Fibroblast of skin of right biceps (primary cell): ENCODE measurements at places on chromosomes 11 and 22.

DNA sequence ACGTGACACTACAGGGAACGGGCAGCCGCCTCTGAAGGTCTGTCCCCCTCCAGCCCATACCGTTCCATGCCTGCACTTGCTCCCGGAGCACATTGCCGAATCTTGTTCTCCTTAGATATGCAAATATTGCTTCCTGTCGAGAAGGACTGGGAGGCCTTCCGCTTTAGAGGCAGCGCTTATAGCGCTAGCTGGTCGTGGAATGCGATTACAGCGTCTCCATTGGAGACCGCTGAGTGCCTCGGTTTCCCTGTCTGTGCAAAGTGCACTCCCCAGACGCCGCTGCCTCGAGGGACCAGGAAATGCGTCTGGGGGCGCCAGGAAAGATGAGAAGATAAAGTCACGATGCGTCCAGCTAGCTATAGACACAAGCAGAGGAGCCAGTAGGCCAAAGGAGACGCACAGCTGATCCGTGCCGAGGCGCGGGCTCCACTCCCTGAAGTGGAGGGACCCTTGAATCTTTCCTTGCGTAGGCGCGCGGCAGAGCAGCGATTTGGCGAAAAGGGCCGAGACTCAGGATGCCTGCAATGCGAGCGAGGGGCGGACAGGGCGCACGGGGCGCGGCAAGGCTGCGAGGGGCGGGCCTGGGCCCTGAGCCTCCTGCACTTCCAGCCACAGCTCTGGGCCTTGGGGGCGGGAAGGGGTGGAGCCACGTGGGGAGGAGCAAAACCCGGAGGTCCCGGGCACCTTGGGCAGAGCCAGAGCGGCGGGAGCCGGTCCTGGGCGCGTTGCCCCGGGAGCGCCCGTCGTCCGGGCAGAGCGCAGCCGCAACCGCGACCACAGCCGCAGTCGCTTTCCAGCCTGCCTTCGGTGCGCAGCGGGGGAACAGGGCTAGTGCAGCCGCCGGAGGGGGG, at the start of gene RASSF10:
Gene RASSF10 (plus strand): TSS at position 692 of the 851 bp plus-strand sequence. CDS start 261 bp downstream, outside the sequence.
- peak; percentile 41 for DNase-seq

- DNase-seq = no peak
These were observed 106.4 kb downstream of the C11orf91 start for GRCh38 chr11:33594188-33594587.

GRCh38 chr11:76598426-76598839, 72.1 kb downstream of the LRRC32 start:
- DNase-seq = peak; percentile 66

DNA sequence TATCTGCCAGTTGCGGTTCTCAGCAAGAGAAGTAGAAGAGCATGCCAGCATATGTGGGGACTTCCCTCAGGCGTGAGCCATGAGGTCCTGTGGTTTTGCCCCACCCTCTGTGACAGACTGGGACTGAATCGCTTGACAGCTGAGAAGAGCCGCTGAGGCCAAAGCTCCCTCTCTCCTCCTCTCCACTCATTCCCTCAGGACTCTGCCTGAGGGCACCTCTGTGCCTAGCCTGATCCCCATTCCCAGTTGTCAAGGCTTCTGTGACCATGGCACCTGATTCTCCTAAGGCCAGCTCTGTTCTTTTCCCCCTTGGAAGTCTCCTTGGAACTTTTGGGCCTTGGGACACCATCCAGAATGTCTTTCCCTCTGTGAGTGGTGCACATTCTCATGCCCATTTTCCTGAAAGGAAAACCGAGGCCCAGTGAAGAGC, 27.0 kb downstream of the ART5 start:
- DNase-seq = no peak

DNA sequence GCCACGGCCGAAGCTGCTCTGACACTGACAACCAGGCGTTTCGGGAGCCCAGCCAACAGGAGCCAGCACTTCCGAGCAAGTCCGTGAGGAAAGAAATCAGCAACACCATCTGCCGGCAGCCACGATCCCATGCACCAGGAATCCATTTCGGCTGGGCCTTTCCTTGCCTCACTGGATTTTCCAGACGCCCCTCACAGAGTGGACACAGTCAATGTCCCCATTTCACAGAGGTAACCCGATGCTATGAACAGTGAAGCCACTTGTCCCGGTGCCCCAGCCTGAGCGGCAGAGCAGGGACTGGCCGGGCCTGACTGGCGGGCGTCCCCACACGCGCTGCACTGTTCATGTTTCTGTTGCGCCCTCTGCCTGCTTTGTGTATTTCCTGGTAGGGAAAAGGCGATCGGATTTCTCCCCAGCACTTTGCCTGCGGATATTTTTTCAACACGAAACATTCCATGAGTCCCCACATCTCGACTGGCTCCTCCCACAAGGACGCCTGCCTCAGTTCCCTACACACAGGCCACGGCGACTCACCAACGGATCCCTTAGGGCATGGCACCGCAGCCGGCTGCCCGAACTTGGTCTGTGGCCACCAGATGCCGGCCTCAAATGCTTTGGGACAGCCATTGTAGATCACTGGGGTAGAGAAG, 55.3 kb downstream of the TRMU start:
- DNase-seq = peak; percentile 65

DNA sequence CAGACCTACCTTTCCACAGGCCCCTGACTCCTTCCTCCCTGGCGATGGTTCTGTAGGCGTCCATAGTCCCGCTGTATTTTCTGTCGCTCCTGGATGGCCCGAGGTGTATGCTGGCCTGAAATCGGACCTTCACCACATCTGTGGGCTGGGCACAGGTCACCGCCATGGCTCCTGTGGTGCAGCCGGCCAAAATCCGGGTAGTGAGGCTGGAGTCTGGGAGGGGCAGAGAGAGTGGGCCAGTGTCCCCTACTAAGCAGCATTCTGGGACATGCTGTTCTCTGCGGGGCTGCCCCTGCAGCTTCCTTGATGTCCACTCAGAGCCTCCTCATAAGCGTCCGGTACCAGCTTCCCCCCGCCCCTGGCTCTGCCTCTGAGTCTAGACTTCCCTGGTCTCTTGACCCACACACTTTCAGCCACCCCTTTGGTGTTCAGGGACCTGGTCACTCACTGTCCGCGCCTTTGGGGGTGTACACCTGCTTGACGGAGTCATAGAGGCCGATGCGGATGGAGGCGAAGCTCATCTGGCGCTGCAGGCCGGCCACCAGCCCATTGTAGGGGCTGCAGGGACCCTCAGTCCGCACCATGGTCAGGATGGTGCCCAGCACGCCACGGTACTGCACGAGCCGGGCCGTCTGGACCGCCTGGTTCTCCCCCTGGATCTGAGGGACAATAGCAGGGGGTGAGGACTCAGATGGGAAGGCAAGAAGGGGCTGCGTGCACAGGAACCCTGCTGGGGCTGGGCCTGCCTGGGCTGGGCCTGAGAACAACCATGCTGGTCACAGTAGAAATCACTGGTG, 3.0 kb downstream of the UCP3 start:
- DNase-seq = no peak

- no peak for DNase-seq
These were observed 364.6 kb downstream of the LUZP2 start for GRCh38 chr11:24861440-24861839.

- DNase-seq = no peak
These were observed 17.4 kb upstream of the H19 start for GRCh38 chr11:2015025-2015424.

DNA sequence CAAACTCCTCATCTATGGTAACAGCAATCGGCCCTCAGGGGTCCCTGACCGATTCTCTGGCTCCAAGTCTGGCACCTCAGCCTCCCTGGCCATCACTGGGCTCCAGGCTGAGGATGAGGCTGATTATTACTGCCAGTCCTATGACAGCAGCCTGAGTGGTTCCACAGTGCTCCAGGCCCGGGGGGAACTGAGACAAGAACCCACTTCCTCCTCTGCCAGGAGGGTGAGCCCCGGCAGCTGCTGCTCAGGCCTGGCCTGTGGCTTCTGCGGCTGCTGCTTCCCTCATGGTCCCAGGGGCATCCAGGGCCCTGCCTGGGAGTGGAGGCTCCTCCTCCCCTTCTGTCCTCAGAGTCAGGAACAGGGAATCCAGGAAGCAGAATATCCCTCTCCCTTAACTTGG, 98.4 kb downstream of the ZNF280B start:
- DNase-seq = peak; percentile 3

- DNase-seq = peak; percentile 72
These were observed 17.2 kb upstream of the CD59 start for GRCh38 chr11:33753304-33753967.

DNA sequence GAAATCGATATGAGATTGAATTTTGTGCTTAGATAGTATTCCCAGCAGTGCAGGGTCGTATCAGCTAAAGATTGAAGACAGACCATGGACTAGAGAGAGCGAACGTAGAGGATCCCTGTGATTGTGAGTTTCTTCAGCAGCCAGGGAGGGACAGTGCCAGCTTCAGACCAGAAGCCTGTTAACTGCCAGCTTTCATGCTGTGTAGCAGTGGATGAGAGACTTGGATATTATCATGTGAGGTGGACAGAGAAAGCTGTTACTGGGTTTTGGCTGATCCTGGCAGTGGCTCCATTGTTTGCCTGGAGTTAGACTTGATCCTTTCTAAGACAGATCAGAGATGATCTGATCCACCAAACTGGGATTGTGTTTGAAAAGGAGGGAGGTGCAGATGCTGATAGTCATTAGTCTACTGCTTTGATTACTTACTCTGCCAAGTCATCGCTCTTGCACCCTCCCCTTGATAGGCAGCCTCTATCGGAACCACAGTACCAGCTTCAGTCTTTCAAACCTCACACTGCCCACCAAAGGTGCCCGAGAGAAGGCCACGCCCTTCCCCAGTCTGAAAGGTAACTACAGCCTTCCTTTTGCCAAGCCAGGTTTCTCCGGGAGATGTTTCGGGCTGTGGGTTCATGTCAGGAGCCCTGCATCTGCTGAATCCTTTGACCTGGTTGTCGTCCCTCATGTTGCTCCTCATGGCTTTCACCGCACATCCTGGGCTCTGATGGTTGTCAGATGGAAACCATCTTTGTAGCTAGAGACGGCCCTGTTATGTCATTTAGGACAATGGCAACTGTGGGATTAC, 16.2 kb downstream of the MADD start:
- no peak for DNase-seq

GRCh38 chr11:86931548-86932258, 23.5 kb downstream of the FZD4 start:
- peak; percentile 65 for DNase-seq

DNA sequence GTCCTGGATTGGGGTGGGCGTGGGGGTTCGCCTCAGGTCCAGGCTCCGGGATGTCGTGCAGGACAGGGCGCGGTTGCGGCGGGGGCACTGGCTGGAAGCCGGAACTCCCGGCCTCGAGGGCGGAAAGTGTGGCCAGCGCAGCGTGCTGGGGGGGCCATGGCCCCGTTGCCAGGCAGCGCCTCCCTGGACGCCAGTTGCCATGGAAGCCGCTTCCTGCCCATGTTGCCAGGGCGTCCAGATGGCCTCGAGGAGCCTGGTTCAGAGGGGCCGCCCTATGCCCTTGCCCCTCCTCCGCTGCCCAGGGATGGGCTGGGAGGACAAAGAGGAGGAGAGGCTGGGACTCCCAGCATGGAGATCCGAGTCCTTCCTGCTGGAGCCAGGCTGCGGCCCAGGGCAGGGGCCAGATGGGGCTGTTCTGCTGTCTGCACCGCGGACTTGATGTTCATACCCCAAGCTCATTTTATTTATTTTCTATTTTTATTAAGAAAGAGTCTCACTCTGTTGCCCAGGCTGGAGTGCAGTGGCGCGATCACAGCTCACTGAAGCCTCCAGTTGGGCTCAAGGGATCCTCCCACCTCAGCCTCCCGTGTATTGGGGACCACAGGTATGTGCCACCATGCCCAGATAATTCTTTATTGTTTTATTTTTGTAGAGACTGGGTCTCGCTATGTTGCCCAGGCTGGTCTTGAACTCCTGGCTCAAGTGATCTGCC, 4.6 kb upstream of the CCDC188 start:
- DNase-seq = peak; percentile 19

GRCh38 chr11:128300785-128301184, 286.6 kb downstream of the ETS1 start:
- DNase-seq = no peak

DNA sequence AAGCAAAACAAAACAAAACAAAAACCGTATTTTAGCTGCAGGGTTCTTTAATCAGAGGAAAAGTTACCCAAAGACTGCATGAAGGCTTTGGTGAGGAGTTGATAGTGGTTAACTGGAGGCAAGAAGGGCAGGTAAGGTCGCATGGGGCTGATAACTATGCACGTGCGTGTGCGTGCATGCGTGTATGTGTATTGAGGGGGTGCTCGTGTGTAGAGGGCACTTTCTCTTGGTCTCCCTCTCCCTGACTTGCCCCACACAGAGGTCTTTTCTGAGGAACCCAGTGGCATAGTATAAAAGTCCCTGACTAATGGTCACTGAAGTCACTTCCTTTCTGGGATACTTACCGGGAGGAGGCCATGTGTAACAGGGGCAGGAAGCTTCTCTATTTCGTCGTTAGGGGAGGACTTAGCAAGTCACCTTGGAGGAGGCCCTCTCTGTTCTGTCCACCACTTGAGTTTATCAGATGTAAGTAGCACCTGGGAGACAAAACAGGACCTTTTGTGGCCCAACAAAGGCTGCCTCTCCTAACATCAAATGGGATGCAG, 20.1 kb upstream of the FCHSD2 start:
- DNase-seq = no peak

DNA sequence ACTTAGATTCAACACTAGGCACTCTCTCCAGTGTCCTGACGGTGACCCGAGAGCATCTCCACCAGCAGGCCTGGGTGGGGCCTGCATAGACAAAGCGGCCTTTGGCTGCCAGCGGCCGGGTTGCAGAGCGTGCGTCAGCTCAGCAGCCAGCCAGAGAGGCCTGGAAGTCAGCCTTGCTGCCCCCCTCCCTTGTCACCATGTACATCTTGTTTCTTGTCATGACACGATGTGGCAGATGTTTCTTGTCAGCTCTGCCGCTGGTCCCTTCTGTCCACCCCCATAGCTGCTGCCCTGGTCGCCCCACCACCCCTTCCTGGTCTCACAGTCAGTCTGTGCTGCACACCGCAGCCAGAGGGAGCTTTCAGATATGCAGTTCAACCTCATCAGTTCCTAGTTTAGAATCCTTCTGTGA, 33.1 kb upstream of the CBX7 start:
- DNase-seq = peak; percentile 50

DNA sequence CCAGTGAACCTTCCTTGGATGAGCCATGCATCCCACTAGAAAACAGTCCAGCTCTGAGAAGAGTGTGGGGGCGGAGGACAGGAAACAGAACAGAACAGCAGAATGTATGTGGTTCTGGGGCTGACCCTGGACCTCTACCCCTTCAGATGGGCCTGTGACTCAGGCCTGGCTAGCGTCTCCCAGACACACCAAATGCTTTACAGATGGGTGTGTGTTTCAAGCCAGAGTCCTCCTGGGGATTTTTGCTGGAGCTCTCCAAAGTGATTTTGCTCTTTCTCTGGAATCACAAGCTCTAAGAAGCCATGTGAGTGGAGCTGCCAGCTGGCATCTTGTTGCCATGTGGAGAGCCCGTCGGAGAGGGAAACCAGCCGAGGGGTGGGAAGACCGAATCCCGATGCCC, 13.2 kb upstream of the C1QTNF4 start:
- DNase-seq = peak; percentile 84
